ENCODE measurements at places on chromosomes 7 and 10.
A peak's percentile ranks its signal among the peaks of the same experiment; 100 is the strongest.

- DNase-seq: no peak
Observed at GRCh38 chr10:6383096-6383812, 180.5 kb downstream of the PFKFB3 start.

DNA sequence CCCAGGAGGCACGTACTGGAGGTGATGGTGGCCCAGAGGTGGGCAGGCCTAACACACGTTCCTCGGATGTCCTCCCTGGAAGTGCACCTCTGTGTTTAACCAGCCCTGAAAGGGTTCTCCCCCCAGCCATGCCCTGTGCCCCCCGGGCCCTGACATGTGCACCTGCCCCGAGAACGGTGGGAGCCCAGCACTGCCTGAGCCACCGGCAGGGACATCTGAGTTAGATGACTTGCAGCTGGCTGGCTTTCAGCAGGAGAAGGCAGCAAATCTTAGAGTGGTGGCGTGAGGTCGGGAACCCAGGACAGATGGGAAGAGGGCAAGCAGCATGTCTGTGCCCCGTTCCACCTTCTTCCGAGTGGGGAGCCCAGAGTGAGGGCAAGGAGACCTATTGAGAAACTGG, 291.8 kb downstream of the TCERG1L start:
- DNase-seq: no peak

DNA sequence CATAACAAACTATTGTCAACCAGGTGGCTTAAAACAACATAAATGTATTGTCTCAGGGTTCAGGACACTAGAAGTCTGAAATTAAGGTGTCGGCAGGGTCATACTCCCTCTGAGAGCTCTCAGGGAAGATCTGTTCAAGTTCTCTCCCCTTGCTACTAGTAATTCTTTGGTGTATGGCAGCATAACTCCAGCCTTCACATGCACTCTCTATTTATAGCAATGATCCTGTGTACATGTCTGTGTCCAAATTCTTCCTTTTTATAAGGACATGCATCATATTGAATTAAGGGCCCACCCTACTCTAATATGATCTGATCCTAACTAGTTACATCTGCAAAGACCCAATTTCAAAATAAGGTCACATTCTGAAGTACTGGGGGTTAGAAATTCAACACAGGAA, 27.2 kb downstream of the CACNA2D1 start:
- DNase-seq: no peak

DNA sequence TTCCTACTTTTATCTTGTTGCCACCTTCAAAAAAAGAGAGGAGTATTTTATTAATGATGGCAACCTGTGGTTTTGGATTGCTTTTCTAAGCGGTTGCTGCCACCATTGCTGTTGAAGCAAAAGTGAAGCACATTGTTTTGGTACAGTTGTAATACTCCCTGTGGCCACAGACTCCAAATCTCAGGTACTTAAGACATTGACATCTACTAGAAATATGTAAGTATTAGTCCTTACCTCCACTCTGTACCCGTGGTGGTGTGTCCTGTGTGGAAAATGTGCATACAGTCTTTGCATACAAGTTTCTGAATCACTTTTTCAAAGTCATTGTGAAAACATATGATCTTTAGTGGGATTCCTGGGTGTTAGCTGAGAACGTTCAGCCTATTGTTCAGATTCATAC, 85.7 kb downstream of the ANLN start:
- no peak for DNase-seq

GRCh38 chr7:16071246-16071857, 350.0 kb downstream of the CRPPA start:
- DNase-seq: peak; percentile 60

GRCh38 chr10:32375631-32376030, 28.7 kb upstream of the EPC1 start:
- DNase-seq: no peak
